ENCODE measurements at places on chromosomes 11 and 22.

GRCh38 chr11:121536126-121536525 lies 83.4 kb upstream of the SORL1-AS1 start:
- DNase-seq, result no peak

- no peak for DNase-seq
These were observed 62.1 kb upstream of the CADM1 start for GRCh38 chr11:115566180-115566764.

DNA sequence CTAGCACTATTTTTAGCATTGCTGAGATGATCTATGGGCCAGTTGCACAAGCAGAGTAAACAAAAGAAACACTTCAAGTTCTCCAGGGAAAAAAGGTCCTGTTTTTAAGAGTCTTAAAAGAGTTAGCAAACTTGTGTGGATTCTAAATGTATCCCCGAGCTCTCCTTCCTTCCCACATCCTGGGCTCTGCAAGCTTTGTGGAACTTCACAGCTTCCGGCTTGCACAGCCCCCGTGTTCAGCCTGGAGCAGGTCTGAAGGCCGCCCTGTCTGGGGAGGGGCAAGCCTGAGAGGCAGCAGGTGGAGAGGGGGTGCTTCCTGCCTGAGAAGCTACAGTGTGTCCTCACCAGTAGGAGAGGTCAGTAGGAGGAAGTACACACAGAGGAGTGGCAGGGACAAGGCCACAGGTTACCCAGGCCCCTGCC lies 35.1 kb upstream of the SUSD2 start:
- no peak for DNase-seq

GRCh38 chr11:33211153-33211552 lies 46.0 kb upstream of the HIPK3 start:
- no peak for DNase-seq

DNA sequence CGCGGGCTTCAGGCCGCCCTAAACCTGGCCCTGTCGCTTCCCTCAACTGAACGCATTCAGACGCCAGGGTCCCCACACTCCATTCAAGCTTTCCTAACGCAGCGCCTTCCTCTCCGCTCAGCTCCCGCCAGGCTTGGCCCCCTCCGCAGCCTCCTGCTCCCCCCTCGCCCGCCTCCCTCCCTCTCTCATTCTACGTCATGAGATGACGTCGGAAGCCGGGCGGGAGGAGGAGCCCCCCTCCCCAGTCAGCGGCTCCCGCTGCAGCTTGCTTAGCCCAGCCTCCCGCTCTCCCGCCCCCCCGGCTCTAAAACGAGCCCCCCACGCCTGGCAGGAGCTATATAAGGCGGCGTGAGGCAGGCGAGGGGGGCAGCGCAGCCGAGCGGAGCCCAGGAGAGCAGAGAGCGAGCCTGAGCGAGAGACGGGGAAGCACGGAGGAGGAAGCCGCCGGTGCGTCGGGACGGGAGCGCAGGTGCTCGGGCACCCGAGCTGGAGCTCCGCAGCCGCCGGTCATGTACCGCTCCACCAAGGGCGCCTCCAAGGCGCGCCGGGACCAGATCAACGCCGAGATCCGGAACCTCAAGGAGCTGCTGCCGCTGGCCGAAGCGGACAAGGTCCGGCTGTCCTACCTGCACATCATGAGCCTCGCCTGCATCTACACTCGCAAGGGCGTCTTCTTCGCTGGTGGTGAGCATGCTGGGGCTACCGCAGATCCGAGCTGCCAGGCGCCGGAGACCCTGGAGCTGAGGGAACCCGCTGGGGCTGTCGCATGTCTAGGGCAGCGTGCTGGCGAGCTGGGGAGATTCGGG lies at the start of gene NPAS4:
Gene NPAS4, plus strand, starts transcription at position 365 of the 806 bp plus-strand sequence. Its CDS starts 145 bp downstream, at position 510.
- DNase-seq, result no peak

DNA sequence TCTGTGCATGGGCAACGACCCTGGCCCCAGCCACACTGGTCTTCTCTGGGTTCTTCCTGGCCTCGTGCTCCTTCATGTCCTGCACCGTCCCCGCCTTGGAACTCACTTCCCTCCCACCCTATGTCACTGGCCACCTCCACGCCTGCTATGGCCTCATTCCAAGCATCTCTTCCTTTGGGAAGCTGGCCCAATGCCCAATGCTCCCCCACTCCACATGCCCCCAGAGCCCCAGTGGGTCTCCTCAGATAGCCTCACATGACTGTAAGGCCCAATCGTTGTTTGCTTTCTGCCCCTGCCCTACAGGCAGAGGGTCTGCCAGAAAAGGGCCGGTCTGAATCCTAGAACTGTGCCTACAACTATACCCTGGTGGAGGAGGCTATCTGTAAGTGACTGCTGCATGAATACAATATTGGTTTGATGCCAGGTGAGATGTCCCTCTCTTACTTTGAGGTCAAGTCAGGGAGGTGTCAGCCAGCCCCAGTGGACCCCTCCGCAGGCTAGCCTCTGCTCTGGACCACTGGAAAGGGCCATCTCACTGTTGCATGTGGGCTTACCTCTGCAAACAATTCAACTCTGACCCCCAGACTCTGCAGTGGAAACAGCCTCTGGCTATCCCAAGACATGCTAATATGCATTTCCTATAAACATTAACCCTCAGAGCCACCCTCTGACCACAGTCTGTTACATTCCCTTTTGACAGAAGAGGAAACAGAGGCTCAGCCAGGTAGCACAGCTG lies 2.1 kb upstream of the GNAZ start:
- no peak for DNase-seq

Data from NCI-H1694 treated with DMSO at 0.1 percent for 48 hours (cell line).